ENCODE measurements at places on chromosomes 1 and 21. TPM values are rescaled to one million over a fixed set of nuclear protein-coding genes. Genes with fewer than 3 reads are reported as not detected.

GRCh38 chr1:165564561-165564960 is 20.8 kb downstream of the LRRC52 start:
- no peak for DNase-seq

- no peak for DNase-seq
Observed at GRCh38 chr1:185279571-185279970, 37.5 kb downstream of the IVNS1ABP start.

GRCh38 chr1:240739139-240739538 is 127.2 kb upstream of the GREM2 start:
- no peak for DNase-seq

DNA sequence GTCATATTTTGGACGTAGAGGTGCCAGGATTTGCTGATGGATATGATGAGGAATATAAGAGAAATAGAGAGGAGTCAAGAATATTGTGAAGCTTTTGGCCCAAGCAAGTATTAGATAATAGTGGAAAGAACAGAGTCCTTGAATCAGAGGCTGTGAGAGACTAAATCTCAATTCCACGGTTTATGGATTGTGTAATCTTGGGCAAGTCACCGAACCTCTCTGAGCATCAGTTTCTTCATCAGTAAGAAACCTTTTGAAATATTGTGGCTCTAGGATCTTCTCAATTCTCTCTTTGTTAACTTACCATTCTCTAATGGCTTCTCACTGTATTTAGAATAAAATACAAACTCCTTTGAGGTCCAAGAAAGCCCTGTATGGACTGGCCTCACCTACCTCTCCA is 77.6 kb downstream of the RPS6KA1 start:
- peak; percentile 6 for DNase-seq

The DCST1 gene
- not detected for total RNA-seq

All from fibroblast of villous mesenchyme (primary cell).